ENCODE measurements at places on chromosomes 11 and 22. TPM values are rescaled to one million over a fixed set of nuclear protein-coding genes. Genes with fewer than 3 reads are reported as not detected.
A peak's percentile ranks its signal among the peaks of the same experiment; 100 is the strongest.

IFITM10 gene
- total RNA-seq = 7.9 TPM

DNA sequence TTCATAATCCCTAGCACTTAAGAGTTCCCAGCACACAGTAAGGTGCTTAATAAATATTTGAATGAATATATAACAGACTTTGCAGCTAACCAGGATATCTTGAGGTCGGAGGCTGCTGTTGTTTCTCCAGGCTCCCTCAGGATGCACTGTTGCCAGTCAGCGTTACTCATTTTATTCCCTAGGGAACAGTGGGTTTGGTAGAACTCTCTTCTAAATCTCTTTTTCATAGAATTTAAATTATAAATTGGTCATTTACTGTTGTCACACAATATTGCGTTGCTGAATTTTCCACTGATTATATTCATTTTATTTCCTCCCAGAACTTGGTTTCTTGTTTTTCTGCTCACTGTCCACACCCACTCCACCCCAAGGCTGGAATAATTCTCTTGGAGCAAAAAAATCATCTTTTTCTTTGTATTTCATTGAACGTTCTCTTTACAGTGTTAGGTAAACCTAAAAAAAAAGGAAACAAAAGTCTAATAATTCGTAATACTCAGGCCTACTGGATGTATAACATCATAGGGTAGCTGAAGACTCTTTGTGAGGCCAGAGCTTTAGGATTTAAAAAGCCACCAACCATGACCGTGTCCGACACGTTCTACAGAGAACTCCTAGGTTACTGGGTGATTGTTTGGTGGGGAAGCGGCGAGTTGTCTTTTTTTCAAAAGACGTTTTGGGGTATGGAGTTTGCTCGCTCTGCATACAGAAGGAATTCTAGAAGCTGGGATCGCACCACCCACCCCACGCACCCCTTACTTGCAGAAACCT is 766 bp upstream of the CAPRIN1 start:
- no peak for DNase-seq

DNA sequence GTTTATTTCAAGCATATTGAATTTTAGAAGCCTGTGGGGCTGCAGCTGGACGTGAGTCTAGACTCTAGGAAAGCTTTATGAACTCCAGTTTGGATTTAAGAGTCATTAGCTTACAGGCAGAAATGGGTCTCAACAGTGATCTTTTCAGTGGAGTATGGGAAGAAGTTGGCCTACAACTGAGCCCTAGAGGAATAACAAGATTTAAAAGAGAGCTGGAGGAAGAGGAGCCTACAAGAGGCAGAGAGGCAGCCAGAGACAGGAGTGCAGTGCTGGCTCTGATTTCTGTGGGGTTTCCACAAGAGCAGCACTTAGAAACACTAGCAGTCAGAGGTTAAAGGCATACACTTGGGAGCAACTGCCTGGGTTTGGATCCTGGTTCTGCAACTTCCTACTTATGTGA is 17.9 kb downstream of the APOL5 start:
- DNase-seq = no peak

- DNase-seq = no peak
Measured at GRCh38 chr22:39952347-39952746, 7.8 kb upstream of the TMA7B start.

- DNase-seq = no peak
Measured at GRCh38 chr11:66264914-66265313, 3.5 kb upstream of the RAB1B start.

DNA sequence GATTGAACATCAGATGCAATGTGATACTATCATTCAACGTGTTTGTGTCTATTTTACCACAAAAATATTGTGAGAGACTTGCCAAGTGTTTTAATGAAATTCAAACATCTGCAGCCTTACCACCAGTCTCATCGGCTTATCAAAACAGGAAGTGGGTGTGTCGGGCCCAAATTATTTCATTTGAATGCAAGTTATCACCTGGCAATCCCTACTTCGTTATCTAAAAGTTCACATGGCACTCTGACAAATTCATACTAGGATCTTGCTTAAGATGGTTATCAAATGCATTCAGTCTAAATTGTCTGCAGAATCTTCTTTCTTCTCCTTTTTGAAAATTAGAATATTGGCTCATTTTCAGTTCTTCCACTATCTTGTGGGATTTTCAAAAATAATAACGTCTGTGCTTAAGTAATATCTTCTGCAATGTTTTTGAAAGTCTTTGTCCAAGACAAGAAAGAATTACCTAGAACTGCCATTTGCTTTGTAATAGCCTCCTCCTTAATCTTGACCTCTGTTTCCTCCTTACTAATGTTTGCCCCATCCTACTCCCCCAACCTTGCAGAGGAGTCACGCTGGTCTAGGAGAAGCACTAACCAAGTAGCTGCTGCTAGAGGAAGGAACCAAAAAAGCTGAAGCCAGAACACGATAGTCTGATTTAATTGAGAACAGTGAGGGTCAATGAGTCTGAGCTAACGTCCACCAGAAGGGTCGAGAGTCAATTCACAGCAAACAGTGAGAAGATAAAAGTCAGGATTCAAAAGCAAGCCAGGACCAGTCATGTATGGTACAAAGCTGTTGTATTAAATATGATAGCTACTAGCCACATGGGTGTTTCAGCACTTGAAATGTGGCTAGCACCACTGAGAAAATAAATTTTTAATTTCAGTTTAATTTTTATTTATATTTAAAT is 10.2 kb upstream of the BIRC3 start:
- no peak for DNase-seq

UPK3A gene
- not detected for total RNA-seq

APOL4 gene
- 14.3 TPM for total RNA-seq

OMP gene
- not detected for total RNA-seq

SLC22A12 gene
- not detected for total RNA-seq

GRCh38 chr11:96341211-96342013 is 1.6 kb downstream of the MAML2 start:
- DNase-seq = peak; percentile 83

DEUP1 gene
- total RNA-seq = not detected

GRCh38 chr11:121814962-121815361 is 301.1 kb downstream of the BLID start:
- DNase-seq = no peak

GRCh38 chr22:18058371-18059093 is 19.3 kb upstream of the PEX26 start:
- peak; percentile 22 for DNase-seq

SCUBE2 gene
- 9.9 TPM for total RNA-seq

GRCh38 chr11:128201801-128202200 is 385.6 kb downstream of the ETS1 start:
- DNase-seq = no peak

GRCh38 chr11:130213979-130214281 is 54.3 kb downstream of the ST14 start:
- DNase-seq = peak; percentile 46

MICALL1 gene
- 37.4 TPM for total RNA-seq

AQP11 gene
- total RNA-seq = 0.61 TPM

KRTAP5-2 gene
- total RNA-seq = not detected

DNA sequence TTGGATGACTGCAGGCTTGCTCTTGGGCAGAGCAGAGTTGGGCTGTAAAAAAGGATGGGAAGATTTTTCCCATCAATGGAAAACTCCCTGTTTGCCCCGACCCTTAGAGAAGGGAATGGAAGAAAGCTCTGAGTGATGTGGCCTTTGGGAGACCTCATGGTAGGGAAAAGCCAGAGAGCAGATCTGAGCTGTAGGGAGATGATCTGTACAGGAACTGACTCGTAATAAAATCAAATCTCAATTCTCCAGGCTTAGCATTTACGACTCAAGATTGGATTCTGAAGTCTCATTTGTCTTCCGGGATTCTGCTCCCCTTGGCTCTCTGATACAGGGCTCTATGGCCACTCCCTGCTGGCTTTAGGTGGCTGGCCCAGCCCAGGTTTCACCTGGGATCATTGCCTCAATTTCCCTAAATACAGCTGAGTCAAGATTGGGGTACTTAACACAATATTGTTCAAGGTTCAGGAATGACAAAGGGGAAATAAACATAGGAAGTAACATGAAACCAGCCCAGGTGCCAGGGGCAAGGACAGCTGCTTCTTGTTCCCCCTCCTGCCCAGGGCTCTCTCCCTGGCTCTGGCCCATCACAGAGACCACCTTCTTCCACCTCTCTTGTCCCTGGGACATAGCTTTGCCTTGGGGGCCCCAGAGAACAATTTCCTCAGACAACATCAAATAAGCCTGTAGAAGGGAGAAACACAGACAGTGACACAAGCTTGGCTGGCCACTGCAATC is 38.4 kb upstream of the THY1 start:
- DNase-seq = no peak

All from upper lobe of right lung (tissue), 1 donor.